ENCODE measurements at places on chromosomes 3 and 15.

GRCh38 chr3:176692966-176693785, 504.1 kb downstream of the TBL1XR1 start:
- no peak for DNase-seq

GRCh38 chr3:37741644-37742043, 120.0 kb upstream of the CTDSPL start:
- DNase-seq: no peak

- DNase-seq: no peak
Measured at GRCh38 chr3:46089237-46090011, 62.1 kb upstream of the XCR1 start.

DNA sequence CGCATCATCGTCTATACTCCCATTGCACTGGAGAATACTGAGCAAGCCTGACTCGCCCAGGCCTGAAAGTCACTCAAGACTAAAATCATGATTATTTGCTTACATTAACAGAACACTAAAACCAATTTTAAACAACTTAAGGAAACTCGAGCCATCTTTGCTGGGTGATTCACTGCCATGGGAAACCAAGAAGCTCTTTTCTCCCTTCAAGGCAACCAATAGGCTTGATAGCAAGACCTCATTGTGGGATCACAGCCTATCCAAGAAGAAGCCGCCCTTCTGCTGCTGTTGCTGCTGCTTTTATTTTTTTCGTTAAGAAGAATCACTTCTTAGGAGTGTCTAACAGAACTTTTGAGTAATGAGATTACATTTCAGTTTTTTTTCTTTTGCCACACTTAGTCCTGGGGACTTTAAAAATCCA, 479.4 kb downstream of the FOXP1 start:
- no peak for DNase-seq

- no peak for DNase-seq
Measured at GRCh38 chr3:36408146-36408545, 27.8 kb downstream of the STAC start.

- DNase-seq: no peak
Measured at GRCh38 chr3:29384640-29385039, 103.8 kb downstream of the RBMS3 start.

GRCh38 chr3:135175728-135176277, 380.7 kb downstream of the EPHB1 start:
- DNase-seq: no peak

- DNase-seq: no peak
Measured at GRCh38 chr3:153617463-153617862, 455.4 kb downstream of the RAP2B start.

DNA sequence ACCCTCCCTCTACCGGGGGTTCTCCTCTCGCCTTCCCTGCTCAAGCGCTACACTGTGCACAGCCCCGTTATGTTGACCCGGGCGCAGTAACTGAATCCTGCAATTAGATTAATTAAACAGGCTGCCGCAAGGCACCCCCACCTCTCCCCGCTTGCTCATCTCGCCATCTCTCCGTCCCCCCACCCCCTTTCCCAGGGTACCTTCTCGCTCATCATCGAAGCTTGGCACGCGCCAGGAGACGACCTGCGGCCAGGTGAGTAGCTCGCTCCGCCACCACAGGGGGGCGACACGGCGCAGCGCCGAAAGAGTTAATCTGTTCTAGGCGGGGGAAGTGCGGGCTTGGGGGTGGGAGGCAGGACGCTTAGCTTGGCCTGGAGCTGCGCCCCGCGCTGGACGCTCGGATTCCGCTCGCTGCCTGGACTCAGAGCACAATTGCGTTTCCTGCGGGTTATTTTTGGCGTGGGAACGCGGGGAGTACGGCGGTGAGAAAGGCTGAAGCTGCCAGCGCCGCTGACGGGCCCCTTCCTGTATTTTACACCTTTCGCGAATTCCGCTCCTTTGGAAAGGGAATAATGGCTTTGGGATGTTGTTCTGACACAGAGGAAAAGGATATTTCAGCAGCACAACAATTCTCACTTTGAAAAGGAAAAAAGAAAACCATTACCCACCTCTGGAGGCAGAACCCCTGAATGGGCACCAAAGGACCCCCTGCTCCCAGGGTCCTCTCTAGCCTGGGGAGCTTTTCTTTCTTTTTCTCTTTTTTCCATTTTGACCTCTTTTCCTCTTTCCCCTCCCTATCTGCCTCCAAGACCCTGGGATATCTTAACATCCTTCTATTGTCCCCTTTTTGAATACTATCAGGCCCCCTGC, 1.5 kb downstream of the DLL4 start:
- peak; percentile 7 for DNase-seq
